Fibroblast of skin of scalp (primary cell): ENCODE measurements at places on chromosomes 5 and 9.
A peak's percentile ranks its signal among the peaks of the same experiment; 100 is the strongest.

DNA sequence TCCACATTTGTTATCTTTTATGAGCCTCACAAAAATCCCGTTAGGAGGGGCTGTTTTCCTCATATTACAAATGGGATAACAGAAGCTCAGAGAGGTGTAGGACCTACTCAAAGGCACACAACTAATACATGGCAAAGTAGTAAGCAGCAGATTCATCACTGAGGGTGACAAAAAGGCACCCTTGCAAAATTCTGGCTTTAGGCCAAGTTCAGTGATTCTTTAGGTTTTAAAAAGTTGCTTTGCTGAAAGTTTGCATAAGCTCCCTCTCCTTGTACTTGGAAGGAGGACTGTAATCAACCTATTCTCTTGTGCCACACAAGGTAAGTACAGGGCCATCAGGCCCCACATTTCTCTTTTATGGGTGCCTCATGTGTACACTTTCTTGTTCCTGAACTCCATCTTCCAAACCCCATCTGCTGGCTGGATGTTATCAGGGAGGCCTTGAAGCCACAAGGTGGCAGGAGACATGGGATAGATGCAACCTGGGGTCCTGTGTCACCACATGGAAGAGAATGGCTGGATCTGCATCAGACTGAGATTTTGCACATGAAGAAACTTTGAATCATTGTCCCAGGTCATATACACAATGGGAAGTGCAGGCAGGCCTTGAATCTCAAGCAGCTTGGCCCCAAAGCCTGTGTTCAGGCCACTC, 311.6 kb downstream of the MSX2 start:
- DNase-seq: no peak

- no peak for DNase-seq
These were observed 400 bp downstream of the KDM4C start for GRCh38 chr9:6758248-6758497.

GRCh38 chr5:170393958-170394357, 4.8 kb upstream of the KCNMB1 start:
- DNase-seq: no peak

- DNase-seq: no peak
These were observed 206.2 kb downstream of the TTLL11 start for GRCh38 chr9:121886759-121887485.

- no peak for DNase-seq
These were observed 314.9 kb downstream of the DRD1 start for GRCh38 chr5:175129121-175129520.

DNA sequence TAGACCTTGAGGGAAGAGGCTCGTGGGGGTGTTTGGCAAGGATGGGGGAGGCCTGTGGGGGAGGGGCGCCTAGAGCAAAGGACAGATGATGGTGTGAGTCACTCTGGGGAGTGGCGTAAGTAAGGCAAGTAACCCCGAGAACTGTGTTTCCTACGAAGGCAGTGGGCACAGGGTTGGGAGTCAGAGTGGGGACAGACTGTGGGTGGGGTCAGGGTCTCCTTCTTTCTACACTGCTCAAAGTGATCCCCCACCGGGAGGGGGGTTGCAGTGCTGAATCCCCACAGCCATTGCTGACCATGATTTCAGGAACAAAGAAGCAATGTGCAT, 136.8 kb downstream of the TENT4A start:
- no peak for DNase-seq

DNA sequence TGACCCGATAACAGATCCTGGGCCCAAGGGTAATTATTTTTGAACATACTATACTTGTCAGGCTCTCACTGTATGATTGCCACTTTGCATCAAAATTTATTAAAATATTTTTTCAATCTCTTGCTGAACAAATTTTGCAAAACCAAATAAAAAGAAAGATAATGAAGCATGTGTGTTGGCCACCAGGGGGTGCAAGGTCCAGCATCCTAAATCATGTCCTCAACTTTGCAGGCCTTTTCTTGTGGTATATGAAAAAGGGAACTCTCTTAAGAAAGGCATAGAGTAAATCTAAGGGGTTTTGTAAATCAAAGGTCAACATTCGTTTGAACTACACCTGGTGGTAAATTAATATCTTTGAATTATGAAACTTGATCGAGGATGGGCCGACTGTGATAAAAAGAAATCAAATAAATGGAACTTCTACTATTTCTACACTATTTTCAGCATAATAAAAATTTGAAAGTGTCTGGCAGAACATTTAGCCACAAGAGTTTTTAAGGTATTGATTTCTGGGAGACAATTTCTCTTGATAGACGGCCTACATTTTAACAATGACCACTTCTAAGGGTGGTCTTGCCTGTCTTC, 676.5 kb downstream of the DMRTA1 start:
- DNase-seq: peak; percentile 14

DNA sequence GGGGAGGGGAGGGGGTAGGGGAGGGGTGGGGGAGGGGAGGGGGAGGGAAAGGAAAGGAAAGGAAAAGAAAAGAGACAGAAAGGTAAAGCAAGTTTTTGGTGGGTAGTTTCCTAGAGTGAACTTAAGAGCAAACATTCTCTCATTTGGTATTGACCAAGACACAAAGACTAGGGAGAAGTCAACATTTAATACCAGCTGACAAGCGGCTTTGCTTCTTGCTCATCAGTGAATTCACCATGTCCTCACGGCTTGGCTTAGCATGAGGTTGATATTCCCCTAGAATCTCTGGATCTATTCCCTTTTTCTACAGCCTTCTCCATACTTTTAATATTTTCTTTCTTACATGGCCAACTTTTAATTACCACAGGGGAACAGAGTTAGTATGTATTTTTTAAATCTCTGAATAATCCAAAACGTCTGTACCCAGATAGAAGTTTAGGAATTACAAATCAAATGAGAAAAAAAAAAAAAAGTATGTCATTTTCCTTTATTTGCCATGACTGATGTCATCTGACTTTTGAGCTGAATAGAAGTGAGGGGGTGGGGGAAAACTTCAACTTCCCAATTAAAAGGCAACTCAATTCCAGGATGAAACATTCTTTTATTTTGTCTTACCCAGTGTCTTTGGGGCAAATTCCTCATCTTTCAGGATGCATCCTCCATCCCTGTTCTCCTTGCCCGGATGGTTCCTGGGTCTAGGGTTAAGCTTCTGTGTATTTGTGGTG, 40.1 kb upstream of the GLIS3 start:
- DNase-seq: peak; percentile 27

DNA sequence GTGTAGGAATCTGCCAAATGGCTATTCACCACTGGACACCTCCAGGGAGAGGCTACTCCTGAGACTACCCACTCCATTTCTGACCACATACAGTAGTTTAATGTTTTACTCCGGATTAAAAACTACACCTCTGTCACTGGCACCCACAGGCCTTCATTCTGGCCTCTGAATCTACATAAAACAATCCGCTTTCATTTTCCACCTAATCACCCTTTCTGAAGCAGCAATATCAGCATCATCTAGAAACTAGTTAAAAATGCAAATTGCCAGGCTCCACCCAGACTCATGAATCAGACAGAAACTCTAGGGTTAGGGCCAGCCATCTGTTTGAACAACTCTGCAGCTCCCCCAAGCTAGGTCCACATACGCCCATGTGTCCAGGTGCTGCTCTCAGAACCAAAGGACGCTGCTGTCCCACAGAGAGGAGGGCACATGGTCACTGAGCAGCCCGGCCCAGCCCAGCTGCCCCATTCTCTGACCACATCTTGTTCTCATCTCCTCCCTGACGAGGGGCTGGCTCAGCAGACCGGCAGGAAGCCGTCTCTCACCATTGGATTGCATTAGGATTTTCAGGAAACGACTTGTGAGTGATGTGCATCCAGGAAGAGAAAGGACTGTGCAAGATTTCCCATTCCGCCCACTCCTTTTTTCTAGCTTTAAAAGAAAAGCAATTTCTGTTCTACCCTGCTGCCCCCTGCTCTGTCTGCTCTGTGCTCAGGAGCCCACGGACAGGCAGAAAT, 34.7 kb downstream of the ADAM19 start:
- DNase-seq: no peak

DNA sequence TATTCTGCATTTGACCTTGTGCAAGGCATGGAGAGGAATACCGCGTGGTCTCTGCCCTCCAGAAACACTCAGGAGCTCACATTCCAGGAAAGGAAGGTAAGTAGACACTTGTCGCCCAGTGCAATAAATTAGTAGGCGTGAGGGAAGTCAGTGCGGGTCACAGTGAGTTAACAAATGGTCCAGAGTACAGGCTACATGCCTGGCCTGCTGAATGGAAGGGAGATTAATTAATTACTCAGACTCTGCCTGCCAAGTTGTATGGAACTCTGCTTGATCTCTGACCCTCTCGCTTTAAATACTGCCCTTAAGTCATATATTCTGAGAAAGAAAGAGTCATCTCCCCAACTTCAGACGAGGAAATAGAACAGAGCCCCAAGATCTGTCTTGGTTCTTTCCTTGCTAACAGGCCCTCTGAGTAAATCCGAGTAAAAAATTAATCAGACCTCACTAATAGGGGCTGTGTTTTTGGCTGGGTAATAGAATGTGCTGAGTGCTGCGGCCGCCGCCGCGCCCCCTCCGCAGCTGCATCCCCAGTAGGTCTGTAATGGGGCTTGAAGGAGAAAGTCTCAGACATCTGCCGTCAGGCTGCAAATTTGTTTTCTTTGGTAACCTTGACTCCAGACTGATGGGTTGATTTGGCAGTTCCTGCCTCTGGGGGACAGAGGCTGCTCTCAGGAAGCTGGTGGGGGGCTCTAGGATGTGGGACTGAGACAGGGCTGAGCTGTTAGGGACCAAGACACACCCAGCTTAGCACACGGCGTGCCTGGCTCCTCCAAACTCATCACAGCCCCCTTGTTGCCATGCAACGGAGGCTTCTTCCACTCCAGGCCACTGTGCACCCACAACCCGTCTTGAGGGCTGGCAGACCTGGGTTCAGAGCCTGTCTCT, 144.4 kb downstream of the NSG2 start:
- no peak for DNase-seq

DNA sequence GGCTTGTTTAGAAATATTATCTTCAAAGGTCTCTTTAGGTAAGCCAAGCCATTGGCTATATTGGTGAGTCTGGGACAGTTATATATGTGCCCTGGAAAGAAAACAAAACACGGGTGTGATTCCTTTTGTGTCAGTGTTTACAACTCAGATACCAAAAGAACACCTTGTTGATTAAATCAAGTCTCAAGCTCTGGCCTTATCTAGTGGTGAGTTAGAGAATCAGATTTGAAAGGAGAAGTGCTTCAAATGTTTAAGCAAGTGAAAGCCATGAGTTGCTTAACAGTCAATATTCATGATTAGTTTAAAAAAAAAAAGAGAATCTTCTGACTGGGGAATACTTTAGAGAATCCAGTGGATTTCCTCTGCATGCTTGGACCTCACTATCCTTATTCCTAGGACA, 68.3 kb downstream of the IQGAP2 start:
- DNase-seq: no peak

- peak; percentile 85 for DNase-seq
These were observed 4.2 kb downstream of the DHX29 start for GRCh38 chr5:55303238-55303690.

- DNase-seq: no peak
These were observed 40.0 kb downstream of the DAPK1 start for GRCh38 chr9:87537625-87538024.

GRCh38 chr9:98884849-98885248, 58.9 kb upstream of the COL15A1 start:
- DNase-seq: no peak

DNA sequence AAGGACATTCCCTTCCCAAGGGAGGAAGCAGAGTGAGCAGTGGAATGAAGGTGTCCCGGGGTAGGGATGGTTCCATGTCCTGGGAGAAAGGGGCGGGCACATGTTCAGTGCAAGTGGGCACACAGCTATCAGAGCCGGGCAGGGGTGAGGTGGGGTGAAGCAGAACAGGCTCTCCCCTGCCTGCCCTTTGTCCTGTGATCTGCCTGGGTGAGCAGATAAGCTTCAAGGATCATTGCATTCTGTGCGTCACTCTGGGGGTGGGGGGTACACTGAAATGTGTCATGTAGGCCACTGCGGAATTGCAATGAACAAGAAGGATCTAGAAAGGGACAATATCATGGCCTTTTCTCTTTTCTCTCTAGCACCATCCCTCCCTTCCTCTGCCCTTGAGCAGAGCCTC, 61.7 kb upstream of the SHB start:
- DNase-seq: no peak

GRCh38 chr5:145130996-145131395, 704.1 kb downstream of the PRELID2 start:
- no peak for DNase-seq

- DNase-seq: no peak
These were observed 6.2 kb downstream of the CENPK start for GRCh38 chr5:65556718-65557117.

- no peak for DNase-seq
These were observed 56.4 kb downstream of the SH3GL2 start for GRCh38 chr9:17635115-17635890.

GRCh38 chr5:61228691-61229280, 66.5 kb upstream of the SMIM15 start:
- DNase-seq: peak; percentile 22

GRCh38 chr9:6692881-6693361, 47.4 kb upstream of the GLDC start:
- DNase-seq: no peak

- DNase-seq: no peak
These were observed 65.5 kb downstream of the ACO1 start for GRCh38 chr9:32449969-32450368.

GRCh38 chr5:151139015-151139414, 18.6 kb downstream of the ANXA6 start:
- DNase-seq: no peak

DNA sequence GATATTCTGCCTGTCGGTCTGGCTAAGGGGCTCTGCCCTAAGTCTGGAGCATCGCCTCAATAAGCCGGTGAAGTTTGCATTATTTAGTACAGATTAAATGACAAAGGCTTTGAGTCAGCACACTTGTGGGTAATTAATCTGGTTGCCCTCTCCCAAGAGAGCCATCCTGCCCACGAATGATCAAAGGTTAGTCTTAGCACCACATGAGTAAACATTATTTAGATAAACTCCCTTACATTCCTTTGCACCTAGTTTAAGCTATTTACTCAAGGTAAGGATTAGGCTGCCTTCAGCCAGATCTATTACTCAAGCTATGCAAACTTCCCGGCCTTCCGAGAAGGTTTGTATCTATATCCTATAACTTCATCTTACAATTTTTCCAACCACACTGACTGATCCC, 572.1 kb downstream of the CHSY3 start:
- DNase-seq: no peak

DNA sequence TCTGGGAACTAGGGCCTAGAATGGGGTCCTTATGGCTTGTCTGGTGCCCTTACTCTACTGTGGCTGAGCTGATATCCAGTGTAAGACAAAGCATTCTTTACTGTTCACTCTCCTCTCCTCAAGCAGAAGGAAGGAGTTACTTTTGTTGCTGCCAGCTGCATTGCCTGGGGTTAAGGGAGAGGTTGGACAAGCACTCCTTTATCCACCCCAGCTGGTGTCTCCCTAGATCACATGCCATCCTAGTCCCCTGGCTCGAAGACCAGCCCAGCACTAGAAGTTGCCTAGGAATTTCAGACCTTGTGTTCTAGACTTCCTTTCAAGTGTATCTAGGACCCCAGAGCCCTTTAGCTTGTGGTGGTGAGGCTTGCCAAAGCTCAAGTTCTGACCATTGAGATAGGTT, 1051.5 kb upstream of the C9orf72 start:
- DNase-seq: no peak

GRCh38 chr5:35415309-35415708, 185.0 kb upstream of the PRLR start:
- no peak for DNase-seq

- DNase-seq: no peak
These were observed 260.5 kb downstream of the ARRDC3 start for GRCh38 chr5:91122651-91123050.
